ENCODE measurements at places on chromosomes 6 and 20. TPM values are rescaled to one million over a fixed set of nuclear protein-coding genes. Genes with fewer than 3 reads are reported as not detected.

DNA sequence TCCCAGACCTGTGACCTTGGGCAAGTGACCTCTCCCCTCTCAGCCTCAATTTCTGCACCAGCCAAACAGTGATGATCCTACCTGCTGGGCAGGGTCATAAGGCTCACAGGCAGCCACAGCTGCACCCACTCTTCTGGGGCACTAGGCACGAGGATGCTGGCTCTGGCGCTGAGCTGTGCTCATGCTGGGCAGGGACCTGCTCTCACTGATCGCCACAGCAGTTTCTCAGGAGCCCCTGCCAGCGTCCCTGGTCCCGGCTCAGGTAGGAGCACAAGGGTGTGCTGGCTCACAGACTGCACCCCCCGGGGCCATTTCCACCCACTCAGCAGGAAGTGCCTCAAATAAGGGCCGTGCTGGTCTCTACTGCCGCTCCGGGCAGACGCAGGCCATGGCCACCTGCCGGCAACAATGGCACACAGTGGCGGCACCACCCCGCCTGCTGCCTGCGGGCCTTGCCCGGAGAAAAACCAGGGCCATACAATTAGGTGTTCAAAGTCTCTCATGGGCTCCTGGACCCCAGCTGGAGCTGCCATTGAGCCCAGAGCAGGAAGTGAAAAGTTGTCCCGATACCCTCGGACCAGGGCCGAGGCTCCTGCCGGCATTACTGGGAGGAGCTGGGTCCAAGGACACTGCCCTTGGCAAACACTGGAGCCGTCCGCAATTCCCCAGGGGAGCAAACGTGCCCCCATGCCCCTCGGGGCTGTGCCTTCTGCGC is 4.6 kb upstream of the CABLES2 start:
- no peak for DNase-seq

GRCh38 chr20:24039196-24039595 is 50.6 kb upstream of the GGTLC1 start:
- no peak for DNase-seq

GRCh38 chr20:46277602-46278001 is 30.7 kb downstream of the CDH22 start:
- DNase-seq = no peak

DNA sequence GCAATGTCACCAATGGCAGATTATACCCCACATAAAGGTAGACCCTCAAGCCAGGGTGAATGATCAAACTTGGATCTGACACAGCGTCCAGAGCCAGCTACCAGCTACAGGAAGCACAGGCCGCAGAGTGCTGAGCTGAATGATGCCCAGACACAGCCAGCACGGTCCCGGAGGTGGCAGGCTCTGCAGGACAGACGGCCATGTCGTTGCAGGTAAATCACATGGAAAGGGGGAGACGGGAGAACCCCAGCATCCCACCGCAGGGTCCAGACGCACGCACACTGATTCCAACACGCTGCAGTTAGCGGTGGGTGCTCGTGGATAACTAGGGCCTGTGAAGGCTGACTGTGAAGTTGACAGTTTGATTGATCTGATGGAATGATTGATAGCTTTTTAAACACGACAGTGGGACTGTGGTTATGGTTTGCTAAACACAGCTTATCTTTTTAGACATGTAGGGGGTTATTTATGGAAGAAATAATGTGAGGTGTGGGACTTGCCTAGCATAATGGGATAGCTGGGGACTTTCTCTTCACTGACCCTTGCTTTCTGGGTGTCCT is 228.5 kb downstream of the ERMARD start:
- DNase-seq = no peak

DNA sequence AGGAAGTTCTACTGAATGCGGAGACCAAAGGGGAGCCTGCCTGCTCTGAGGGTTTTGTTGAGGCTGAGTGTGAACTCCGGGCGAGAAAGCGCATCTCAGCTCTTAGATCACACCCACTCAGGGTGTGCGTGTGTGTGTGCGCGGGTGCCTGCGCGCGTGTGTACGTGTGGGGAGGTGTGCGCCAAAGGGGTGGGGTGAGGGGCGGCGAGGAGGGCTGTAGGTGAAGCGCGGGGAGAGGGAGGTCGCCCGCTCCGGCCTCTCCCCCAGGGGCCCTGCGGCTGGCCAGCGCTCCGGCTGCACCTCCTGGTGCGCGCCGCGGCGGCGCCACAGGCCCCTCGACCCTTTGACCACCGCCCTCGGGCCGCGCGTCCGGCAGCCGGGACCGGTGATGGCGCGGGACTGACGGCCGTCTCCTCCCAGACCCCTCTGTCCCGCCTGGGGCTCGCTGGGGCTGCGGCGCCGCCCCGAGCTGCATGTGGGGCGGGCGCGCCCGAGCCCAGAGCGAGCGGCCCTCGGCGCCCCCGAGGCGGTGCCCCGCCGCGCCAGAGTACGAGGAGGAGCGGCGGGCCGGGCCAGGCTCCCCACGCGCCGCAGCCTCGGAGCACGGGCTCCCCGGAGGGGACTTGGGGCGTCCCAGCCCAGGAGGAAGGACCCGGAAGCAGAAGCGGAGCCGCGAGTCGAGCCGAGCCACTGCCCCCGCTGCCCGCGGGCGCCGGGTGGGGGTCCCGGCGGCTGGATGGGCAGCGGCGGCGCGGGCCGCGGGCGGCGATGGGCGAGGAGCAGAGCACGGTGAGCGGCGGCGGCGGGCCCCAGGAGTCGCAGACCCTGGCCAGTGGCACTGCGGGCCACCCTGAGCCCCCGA is at the start of gene RNF217:
TSS of gene RNF217 (plus strand) at position 661 of the 862 bp plus-strand sequence. CDS start at position 769, 108 bp downstream.
- peak; percentile 79 for DNase-seq

The TNNC2 gene
- total RNA-seq = not detected
